ENCODE measurements at places on chromosomes 12 and 14. TPM values are rescaled to one million over a fixed set of nuclear protein-coding genes. Genes with fewer than 3 reads are reported as not detected.
A peak's percentile ranks its signal among the peaks of the same experiment; 100 is the strongest.

DNA sequence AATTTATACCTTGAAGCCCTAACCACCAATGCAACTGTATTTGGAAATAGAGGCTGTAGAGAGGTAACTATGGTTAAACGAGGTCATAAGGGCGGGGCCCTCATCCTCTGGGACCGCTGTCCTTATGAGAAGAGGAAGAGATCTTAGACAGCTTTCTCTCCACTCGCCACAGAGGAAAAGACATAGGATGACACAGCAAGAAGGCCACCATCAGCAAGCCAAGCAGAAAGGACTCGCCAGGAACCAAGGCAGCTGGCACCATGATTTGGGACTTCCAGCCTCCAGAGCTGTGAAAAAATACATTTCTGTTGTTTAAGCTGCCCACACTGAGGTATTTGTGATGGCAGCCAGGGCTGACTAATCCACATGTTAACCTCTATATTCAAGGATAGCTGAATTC is 30.4 kb upstream of the BCAT1 start:
- DNase-seq = no peak

- no peak for DNase-seq
Measured at GRCh38 chr12:106128585-106129328, 10.0 kb downstream of the NUAK1 start.

- DNase-seq = no peak
Measured at GRCh38 chr14:52827426-52827825, 36.0 kb upstream of the GNPNAT1 start.

GRCh38 chr14:87133073-87133801 is 859.7 kb downstream of the GALC start:
- DNase-seq = peak; percentile 100

- peak; percentile 50 for DNase-seq
Measured at GRCh38 chr12:49866859-49867569, 24.1 kb upstream of the BCDIN3D start.

- no peak for DNase-seq
Measured at GRCh38 chr12:34389378-34390170, 367.3 kb downstream of the ALG10 start.

GRCh38 chr12:47249082-47249481 is 169.3 kb upstream of the AMIGO2 start:
- DNase-seq = peak; percentile 32

DNA sequence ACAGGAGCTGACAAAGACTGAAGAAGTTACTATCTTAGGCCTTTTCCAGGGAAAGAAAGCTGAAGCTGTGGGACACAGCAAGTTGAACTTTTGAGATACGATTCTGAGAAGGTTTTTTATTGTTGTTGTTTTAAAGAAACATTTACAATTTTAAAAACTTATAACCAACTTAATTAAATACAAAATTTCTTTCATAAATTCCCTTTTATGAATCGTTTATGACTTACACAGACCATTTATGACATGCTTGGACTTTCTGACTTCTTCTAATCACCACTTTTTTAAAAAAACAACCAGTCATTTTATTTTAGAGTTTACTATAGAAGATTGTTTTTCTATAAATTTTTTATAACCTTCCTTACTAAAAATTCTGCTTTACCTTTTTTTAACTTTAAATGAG is 68.7 kb downstream of the DHRS2 start:
- DNase-seq = no peak

- DNase-seq = no peak
Measured at GRCh38 chr12:59329462-59329861, 266.4 kb upstream of the SLC16A7 start.

DNA sequence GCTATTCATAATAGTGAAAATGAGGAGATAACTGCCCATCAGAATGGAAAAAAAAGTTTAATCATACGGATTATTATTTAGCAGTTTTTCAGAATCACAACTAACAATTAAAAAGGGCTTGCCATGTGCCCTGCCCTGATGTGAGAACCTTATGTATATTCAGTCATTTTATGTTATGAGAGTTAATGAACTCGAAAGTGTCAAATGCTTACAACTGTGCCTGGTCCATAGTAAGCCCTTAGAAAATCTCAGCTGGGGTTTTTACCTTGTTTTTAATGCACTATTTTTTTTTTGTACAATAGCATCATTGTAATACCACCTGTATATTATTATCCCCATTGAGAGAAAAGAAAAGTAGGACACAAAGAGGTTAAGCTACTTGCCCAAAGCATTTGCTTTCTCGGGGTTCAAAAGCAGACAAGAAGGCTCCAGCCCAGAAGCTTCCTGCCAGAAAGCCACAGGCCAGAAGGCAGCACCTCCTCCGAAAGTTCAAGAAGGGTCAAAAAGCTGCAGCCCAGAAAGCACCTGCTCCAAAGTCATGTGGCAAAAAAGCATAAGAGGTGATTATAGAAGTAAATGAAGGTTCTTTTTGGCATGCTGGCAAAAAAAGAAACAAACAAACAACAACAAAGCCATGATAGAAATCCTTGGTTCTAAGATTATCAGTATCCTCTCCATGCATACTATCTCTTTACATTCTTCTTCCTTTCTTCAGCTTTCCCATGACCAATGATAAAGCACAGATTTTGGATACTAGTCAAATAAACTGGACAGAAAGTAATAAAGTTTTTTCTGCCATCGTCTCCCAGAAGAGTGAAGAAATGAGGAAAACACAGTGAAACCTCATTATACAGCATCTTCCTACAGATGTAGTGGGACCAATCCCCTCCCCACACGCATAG is 59.1 kb upstream of the NAP1L1 start:
- DNase-seq = no peak

- no peak for DNase-seq
Measured at GRCh38 chr14:92880351-92880750, 42.6 kb upstream of the CHGA start.

DNA sequence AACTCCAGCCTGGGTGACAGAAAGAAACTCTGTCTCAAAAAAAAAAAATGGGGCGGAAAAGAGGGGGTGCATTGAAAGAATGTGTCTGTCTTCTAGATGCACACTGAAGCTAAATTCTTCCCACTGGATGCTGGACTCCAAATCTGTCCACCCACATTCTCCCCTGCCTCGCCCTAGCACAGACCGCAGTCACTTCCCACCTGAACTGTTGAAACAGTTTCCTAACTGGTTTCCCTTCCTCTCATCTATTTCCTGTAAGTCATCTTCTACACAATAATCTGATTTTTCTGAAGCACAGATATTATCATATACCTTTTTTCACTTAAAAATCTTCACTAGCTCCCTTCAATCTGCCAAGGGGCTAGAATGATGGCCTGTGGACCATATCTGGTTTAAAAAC is 1.5 kb upstream of the HCAR1 start:
- no peak for DNase-seq

DNA sequence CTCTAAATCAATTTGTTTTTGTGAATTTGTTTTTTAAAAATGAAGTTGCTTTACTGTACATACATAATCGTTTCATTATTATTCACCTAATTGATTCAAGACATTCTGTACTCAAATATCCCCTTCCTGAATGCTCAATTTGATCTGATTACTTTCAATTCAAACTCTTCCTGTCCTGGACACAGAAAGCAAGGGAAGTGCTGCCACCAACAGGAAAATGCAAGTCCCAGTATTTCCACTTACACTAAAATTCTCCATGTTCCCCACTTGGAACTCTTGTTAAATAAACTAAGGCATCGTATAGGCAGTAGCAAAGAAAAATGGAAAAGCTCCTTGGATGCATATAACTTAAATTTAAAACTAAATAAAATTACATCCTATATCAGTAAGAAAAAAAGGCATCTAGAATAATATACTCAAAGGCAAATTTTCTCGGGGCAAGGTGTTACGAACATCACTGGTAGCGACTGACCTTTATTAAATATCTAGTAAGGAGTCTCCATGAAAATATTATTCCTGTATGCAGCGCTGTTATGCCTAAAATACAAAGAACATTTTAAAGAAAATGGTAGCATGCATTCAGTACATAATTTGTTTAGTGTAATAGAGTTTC is 72.0 kb upstream of the DBX2 start:
- DNase-seq = peak; percentile 27

DNA sequence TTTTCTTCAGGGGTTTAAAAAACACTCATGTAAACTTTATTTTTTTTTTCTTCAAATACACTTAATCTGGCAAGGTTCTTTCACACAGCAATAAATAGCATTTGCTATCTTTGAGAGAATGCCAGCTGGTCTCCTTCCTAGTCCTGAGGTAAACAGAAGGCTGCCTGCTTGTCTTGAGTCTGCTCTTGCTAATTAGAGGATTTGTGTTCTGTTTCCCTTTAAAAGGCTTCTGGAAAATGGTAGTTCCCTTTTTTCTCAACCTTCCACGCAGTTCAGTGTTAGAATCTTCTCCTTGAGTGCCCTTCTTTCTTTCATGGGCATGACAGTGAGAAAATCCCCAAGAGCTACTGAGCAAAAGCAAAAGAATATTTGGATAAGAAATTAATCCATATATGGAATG is 92.3 kb upstream of the DCN start:
- DNase-seq = no peak

- no peak for DNase-seq
Measured at GRCh38 chr12:49632401-49632800, 9.0 kb downstream of the PRPF40B start.

GRCh38 chr12:53495903-53496751 is 3.1 kb downstream of the MAP3K12 start:
- no peak for DNase-seq

AKAP3 gene
- 0.44 TPM for polyA plus RNA-seq

HHIPL1 gene
- polyA plus RNA-seq = 0.06 TPM

MGST1 gene
- 614 TPM for polyA plus RNA-seq

KRT6B gene
- 2,534 TPM for polyA plus RNA-seq

CRACR2A gene
- polyA plus RNA-seq = 0.10 TPM

PZP gene
- polyA plus RNA-seq = not detected

NID2 gene
- 20.6 TPM for polyA plus RNA-seq

EPS8 gene
- polyA plus RNA-seq = 35.2 TPM

SIX6 gene
- polyA plus RNA-seq = not detected

VRTN gene
- not detected for polyA plus RNA-seq

MAPK1IP1L gene
- polyA plus RNA-seq = 134 TPM

KCNC2 gene
- polyA plus RNA-seq = not detected

SOAT2 gene
- 0.29 TPM for polyA plus RNA-seq

All from mammary epithelial cell (primary cell).